ENCODE measurements at places on chromosomes 3 and 15.

- no peak for DNase-seq
Observed at GRCh38 chr3:71046791-71047190, 536.7 kb downstream of the FOXP1 start.

DNA sequence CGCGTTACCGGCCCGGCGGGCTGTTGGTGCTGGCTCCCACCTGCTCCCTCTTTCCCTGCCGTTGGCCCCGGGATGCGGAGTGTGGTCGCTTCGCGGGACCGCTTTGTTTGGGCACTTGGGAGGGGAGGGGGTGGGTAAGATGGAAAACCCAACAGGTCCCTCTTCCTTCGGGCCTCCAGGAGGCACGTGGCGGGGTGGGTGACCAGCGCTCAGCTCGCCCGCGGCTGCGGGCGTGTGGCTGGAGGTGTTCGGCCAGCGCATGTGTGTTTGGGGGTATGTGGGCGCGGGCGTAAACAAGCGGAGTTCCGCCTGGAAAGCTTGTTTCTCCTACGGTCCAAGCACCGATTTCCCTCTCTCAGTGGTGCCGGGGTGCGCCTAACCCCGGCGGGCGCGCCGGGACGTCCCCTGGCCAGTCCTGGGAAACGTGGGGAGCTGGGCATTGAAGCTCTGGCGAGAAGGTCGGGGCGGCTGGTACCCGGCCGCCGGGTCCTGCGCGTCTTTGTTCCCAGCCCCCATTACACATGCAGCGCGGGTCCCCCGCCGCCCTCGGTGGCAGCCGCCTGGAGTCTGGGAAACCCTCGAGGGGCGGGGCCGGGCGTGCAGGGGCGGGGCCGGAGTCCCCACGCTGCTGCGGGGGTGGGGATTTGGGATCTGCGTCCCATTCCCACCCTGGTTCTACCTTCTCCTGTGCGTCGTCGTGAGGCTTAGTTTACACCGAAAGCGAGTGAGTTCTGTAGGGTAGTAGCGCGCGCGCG, 1.4 kb downstream of the ACVR2B start:
- DNase-seq = peak; percentile 86

GRCh38 chr3:179258820-179259219, 7.9 kb upstream of the KCNMB3 start:
- no peak for DNase-seq

- DNase-seq = no peak
Observed at GRCh38 chr3:152071924-152072323, 196.8 kb upstream of the MBNL1 start.

DNA sequence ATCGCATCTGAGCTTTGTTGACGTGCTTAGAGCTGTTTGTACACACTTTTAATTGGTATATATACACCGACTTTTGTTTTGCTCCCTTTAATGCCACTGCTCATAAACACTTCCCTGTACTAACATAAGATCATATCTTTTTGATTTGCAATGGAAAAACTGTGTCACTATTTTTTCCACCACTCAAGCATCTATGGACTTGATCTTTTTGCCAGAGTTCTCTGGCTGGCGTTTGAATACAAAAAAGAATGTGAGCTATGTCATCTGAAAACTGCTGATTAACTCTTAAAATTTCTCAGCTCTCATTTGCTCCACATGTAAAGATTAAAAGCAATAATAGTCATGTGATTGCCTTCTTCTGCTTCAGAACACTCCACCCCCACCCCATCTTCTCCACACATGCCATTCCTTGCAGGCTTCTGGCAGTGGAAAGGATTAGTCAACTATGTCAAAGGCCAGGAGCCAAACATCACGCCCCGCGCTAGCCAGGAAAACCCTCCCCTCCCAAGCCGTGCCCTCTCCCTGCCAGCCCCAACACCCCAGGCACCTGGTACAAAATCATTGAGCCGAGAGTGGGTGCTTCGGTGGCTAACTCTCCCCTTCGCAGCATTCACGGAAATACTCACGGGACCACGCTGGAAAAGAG, 123.4 kb upstream of the MEF2A start:
- DNase-seq = peak; percentile 49

DNA sequence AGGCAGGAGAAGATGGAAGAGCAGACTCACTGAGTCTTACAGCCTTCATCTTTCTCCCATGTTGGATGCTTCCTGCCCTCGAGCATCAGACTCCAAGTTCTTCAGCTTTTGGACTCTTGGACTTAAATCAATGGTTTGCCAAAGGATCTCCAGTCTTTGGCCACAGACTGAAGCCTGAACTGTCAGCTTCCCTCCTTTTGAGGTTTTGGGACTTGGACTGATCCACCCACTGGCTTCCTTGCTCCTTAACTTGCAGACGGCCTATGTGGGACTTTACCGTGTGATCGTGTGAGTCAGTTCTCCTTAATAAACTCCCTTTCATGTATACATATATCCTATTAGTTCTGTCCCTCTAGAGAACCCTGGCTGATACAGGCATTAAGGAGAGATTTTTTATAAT, 62.4 kb upstream of the TNIK start:
- no peak for DNase-seq

GRCh38 chr3:72760225-72760624, 88.0 kb downstream of the SHQ1 start:
- DNase-seq = no peak

- DNase-seq = no peak
Observed at GRCh38 chr3:178097576-178097975, 438.7 kb upstream of the KCNMB2 start.

- no peak for DNase-seq
Observed at GRCh38 chr15:68284616-68285258, 7.2 kb downstream of the FEM1B start.

- no peak for DNase-seq
Observed at GRCh38 chr3:64340641-64341101, 115.4 kb upstream of the PRICKLE2 start.

DNA sequence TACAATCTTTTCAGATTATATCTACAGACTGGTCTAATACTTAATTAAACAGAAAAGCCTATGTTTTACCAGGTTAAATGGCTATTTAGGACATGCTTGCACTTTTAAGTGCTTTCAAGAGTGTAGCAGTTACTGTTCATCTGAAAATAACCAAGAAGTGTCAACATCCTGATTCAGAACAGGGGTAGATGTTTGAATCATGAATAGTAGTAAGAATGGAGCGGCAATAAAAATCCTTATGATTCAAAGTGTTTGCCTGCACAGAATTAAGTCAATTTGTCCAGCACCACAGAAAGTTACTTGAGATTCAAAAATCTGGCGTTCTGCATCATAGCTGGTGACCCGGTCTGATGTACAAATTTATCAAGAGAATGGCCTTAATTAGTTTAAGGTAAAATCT, 48.3 kb downstream of the GREM1 start:
- no peak for DNase-seq

DNA sequence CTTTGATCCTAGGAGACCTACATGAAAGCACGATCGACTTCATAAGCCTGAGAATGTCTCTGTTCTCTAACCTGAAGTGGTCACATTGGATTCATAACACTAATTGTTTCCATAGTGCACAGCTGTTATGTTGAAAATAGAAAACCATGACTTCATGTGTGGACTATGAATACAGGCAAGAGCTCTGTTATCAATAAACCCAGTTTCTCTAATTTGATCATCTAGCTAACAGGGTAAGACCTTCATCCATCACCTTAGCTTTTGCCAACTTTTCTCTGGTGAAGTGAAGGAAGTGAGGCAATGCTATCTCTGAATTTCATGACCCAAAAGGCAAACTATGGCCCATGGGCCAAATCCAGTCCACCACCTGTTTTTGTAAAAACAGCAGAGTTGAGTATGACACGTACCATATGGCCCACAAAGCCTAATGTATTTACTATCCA, 27.2 kb downstream of the ABI3BP start:
- DNase-seq = no peak

GRCh38 chr3:118802325-118803095, 232.1 kb downstream of the IGSF11 start:
- no peak for DNase-seq

DNA sequence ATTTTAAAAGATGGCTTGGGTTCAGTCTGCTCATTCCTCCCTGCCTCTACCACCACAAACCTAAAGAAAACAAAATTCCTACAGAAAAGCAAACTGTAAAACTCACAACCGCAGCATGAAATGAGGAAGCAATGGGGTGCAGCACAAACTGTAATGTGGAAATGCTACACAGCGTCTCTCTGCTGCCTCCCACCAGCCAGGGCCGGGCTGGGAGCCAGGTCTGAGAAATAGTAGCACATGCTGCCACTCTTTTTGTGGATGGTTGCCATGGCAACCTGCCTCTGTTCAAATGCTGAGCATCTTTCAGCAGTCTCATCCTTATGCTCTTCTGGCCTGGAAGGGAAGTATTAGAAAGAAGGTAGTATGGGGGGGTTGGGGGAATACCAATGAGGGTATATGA, 55.4 kb downstream of the EOMES start:
- DNase-seq = peak; percentile 51

GRCh38 chr3:178588628-178589027, 52.4 kb downstream of the KCNMB2 start:
- no peak for DNase-seq

DNA sequence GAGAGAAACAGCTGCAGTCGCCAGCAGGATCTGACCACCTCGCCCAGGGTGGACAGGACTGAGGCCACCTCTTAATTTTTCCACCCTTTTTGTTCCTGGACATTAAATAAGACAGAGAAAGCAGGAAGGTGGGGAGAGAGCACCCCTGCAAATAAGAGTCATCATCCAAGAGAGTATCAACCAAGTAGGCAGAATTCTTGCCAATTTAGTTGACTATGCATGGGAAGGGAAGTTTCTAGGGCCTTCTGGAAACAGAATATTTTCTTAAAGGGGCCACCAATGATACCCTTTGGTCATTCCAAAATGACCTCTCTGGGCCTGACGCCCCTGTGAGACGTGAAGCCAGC, 136.2 kb downstream of the TJP1 start:
- no peak for DNase-seq

GRCh38 chr15:33746203-33746602, 222.1 kb upstream of the CHRM5 start:
- DNase-seq = no peak

DNA sequence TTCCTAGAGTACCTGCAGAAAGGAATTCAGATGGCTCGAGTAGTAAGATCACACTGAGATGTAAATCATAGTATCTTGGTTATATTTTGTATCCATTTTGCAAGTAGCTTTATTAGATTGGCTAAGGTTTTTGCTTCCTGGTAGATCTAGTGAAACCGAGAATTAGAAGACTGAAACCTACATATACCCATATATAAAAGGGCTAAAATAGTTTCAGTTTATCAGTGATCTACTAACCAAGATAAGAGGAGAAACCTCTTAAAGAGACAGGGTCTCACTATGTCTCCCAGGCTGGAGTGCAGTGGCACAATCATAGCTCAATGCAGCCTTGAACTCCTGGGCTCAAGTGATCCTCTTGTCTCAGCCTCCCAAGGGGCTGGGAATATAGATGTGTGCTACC, 135.3 kb downstream of the PCCB start:
- no peak for DNase-seq

All from right lobe of liver (tissue), 6 donors.